Spleen (tissue), 13 donors: ENCODE measurements at places on chromosomes 7 and 10.

GRCh38 chr7:80520199-80520598, 8.3 kb upstream of the GNAT3 start:
- no peak for DNase-seq

- no peak for DNase-seq
Observed at GRCh38 chr10:74730246-74730645, 96.2 kb upstream of the KAT6B start.

- no peak for DNase-seq
Observed at GRCh38 chr10:33052915-33053810, 95.1 kb upstream of the ITGB1 start.

- no peak for DNase-seq
Observed at GRCh38 chr10:4170633-4171314, 385.8 kb upstream of the KLF6 start.

- no peak for DNase-seq
Observed at GRCh38 chr10:2047679-2048078, 310.4 kb upstream of the ADARB2 start.

GRCh38 chr10:96456296-96456840, 57.4 kb downstream of the TLL2 start:
- no peak for DNase-seq

DNA sequence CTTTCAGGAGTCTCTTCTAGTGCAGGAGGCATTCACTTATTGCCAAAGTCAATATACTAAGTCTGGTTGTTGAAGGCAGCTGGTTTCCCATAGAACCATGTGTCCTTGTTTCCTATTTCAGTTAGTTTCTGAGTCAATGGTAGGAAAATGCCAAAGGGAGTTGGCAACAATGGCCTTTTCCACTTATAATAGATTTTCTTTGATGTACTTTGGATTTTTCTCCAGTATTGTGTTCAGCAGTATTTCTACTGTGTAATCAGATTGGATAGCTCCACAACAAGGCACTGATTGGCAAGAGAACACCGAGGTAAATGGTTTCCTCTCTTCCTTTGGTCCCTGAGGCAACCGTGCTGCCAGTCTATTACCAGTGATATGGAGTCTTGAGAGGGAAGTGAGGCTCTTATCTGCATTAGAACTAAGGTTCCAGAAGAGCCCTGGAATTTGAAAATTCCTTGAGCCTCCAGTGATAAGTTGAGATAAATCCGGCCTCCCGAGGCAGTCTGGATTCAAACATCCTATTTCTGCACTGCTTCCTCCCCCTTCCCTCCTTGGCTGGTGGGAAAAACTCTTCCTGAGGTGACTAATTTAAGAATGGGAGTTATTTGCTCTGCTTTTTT, 7.9 kb upstream of the SEPTIN7 start:
- DNase-seq = no peak

GRCh38 chr10:9613338-9614075, 1404.2 kb upstream of the CELF2 start:
- DNase-seq = no peak

DNA sequence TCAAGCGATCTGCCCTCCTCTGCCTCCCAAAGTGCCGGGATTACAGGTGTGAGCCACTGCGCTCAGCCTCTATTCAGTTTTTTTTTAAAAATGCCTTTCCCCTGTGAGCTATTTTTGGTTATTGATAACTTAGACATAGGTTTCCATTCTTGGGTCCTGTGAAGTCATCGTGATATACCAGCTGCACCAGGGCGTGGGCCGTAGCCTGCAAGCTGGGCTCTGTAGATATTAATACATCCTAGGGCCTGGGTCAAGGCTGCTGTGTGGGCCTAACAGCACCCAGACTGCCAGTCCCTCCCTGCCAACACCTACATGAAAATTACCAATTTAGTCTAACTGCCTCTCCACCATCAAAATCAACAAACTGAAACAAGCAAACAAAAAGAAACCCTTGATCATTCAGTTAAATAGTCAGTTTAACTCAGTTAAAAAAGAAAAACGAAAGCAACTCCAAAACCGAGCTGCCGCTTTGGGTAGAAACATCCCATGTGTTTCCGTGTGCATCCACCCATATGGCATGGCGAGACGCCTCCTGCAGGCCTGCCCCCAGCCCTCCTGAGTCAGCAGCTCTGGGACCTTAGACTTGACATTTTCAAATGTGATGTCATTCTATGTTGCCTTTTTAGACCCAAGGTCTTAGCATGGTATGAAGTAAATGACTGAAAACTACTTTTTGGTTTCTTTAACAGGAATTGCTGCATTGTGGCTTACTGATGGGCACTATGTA, 330.2 kb downstream of the GLRX3 start:
- no peak for DNase-seq

GRCh38 chr10:865924-866576, 65.5 kb downstream of the LARP4B start:
- no peak for DNase-seq

- no peak for DNase-seq
Observed at GRCh38 chr10:68572151-68572550, 12.0 kb downstream of the TET1 start.
